ENCODE measurements at places on chromosomes 1 and 21.
A peak's percentile ranks its signal among the peaks of the same experiment; 100 is the strongest.

DNA sequence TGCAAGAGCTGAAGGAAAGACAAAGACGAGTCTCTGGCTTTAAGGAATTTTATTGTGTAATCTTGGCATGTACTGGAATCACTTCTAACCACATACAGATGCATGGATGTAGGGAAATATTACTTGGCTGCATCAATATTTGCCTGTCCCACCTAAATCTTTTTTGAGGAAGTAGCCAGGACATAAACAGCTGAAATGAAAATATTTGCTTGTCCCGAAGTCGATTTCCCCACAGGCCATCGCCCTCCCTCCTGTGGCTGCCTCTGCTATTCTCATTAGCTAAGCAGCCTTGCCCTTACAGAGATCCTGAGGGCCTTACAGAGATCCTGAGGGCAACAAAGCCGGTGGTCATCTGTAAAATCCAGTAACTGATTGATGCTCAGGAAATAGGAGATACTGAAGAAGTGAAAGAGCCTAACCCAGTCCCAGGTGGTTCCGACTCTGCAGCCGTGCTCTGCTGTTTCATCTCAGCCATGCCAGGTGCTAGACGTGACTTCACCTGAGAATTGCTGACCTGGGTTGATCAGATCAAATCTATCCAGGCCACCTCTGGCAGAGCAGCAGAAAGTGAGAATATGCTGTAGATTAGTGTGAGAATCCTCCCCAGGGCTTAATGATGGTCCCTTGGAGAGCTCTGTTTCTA, 25.5 kb downstream of the MAN1C1 start:
- DNase-seq, result peak; percentile 38

GRCh38 chr1:188350104-188350503, 1521.4 kb downstream of the PLA2G4A start:
- no peak for DNase-seq

- no peak for DNase-seq
These were observed 144.3 kb downstream of the DNM3 start for GRCh38 chr1:171985639-171986038.

- DNase-seq, result no peak
These were observed 19.9 kb downstream of the TBX19 start for GRCh38 chr1:168300626-168301025.

DNA sequence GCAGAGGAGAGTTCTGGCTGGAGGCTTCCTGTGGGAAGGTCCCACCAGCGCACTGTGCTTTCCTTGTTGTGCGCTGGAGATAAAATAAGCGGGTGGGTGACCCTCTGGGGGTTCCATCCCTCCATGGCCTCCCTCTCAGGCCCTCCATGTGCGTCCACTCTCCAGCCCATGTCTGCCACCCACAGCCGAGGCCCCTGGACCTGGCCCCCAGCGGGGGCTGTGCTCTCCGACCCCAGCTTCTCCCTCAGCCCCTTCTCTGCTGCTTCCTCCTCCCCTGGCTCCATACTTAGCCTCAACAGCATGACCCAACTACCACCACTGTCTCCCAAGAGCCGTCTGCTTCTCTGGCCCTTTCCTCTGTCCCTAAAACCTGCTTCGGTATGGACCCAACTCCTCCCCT, 61.4 kb downstream of the GNG4 start:
- no peak for DNase-seq

GRCh38 chr1:116717318-116717717, 36.9 kb upstream of the CD2 start:
- no peak for DNase-seq

DNA sequence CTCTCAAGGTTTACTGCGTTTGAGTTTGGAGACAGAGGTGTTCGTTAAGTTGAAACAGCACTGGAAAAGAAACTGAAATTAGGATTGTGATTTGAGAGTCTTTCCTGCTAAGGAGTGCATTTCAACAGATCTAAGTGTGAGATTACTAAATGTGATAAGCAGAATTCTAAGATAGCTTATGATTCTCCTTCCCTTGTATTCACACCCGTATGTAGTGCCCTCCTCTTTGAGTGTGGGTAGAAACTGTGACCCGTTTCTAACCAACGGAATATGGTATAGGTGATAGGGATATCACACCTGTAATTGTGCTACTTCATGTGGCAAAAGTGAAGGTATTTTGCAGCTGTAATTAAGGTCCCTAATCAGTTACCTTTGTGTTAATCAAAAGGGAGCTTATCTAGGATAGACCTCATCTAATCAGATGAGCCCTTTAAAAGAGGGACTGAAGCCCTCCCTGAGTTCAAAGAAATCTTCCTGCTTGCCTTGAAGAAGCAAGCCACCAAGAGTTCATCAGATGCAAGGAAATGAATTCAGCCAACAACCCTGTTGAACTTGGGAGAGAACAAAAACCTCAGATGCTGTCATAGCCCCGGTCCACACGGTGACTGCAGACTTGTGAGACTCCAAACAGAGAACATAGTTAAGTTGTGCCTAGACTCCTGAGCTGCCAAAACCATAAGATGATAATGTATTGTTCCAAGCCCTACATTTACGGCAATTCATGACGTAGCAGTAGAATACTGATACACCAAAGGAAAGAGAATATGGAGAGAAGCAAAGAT, 12.6 kb upstream of the IL12RB2 start:
- no peak for DNase-seq

- no peak for DNase-seq
These were observed 13.3 kb upstream of the SGIP1 start for GRCh38 chr1:66520655-66521054.

- DNase-seq, result no peak
These were observed 3.1 kb downstream of the PTGFRN start for GRCh38 chr1:116912846-116913245.

DNA sequence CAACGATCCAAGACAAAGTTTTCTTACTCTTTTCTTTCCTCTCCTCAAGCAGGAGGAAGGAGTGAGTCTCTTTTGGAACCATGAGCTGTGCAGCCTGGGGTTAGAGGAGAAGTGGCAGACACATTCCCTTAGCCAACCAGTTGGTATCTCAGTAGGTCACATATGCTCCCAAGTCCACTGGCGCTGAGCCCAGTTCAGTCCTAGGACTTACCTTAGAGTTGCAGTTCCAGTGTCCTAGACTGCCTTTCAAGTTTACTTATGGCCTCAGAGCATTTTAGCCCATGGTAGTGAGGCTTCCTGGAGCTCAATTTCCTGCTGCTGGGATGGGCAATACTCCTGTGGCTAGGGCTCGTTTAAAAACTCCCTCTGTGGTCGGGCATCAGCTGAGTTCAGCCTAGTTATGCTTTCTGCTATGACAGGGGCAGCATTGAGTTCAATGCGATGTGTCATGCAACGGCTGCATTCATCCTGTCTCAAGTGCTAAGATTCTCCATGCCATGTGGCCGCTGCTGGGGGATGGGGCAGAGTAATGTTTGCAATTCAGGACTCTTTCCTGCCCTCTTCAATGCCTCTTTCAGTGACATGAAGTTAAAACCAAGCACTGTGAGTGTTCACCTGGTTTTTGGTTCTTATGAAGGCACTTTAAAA, 103.8 kb downstream of the LRRC7 start:
- no peak for DNase-seq

- no peak for DNase-seq
These were observed 213.7 kb upstream of the HOOK1 start for GRCh38 chr1:59601041-59601441.

DNA sequence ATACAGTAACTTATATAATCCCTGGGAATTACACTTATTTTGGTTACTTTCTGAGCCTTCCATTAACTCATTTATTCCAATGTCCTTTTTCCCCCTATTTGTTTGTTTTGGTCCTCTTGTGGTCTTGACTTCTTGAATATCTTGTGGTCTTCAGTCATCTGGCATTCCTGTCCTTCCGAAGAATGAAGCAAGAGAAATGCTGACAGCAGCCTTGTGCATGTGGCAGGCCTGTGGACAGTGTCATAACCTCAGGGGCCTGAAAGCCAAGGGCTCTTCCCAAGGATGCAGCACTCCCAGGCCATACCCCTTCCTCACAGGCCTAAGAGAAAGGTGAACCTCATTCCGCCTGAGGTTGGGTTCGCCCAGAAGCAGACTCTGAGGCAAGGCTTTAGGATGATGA, 470.2 kb downstream of the DISC1 start:
- no peak for DNase-seq

GRCh38 chr1:101198842-101199636, 37.8 kb upstream of the S1PR1 start:
- no peak for DNase-seq

- no peak for DNase-seq
These were observed 28.7 kb downstream of the STYXL2 start for GRCh38 chr1:167122568-167122967.

GRCh38 chr1:109933856-109934711, 23.4 kb downstream of the CSF1 start:
- no peak for DNase-seq

GRCh38 chr1:12179111-12179519, 12.3 kb downstream of the TNFRSF1B start:
- peak; percentile 48 for DNase-seq

GRCh38 chr1:37284053-37284452, 190.3 kb upstream of the ZC3H12A start:
- no peak for DNase-seq

DNA sequence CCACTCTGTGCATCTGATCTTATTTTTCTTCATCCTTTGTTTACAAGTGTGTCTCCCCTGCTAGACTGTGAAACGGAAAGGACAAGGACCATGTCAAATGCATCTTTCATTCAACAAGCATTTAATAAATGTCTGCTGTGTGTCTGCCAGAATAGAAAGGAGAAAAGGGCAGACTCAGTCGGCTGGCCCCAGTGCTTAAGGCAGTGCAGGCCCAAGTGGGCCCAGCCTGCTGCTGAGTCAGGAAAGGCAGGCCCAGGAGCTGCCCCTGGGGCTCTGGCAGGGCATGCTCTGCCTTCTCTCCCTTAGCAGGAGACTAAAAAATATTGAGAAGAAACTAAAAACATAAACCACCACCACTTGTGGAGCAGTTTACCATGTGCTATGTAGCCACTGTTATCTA, 38.1 kb downstream of the PLEKHA6 start:
- no peak for DNase-seq

DNA sequence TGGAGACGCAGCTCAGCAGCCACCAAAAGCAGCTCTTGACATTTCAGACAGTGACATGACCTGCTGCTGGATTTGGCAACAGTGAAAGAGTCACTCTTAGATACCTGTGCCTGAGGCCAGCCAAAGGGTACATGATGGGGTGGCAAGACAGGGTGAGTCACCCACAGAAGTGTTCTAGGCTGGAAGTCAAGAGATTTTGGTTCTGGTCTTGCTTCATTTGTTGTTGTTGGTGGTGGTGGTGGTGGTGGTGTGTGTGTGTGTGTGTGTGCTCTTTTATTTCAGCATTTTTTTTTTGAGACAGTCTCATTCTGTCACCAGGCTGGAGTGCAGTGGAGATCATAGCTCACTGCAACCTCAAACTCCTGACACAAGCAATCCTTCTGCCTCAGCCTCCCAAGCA, 25.8 kb downstream of the SHISAL2A start:
- DNase-seq, result no peak

DNA sequence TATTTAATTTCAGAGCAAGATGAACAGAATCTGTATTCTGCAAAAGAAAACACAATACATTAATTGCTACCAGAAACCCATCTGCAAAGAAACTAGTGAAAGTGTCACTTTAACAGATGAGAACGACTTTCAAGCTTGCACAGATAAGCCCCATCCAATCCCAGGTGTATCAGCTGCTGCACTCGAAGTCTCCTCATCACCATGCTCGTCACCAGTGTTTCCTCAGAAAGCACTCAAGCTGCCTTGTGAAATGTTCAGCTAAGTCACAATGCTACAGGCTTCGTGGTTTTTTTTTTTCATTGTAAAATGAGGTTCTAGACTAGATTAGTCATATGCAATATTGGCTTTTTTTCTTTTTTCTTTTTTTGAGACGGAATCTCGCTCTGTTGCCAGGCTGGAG, 3.3 kb upstream of the TOMM20 start:
- no peak for DNase-seq

- DNase-seq, result no peak
These were observed 58.9 kb downstream of the C1orf94 start for GRCh38 chr1:34235594-34235993.

GRCh38 chr1:4868521-4868920, 214.1 kb downstream of the AJAP1 start:
- DNase-seq, result no peak

- no peak for DNase-seq
These were observed 2.8 kb upstream of the INPP5B start for GRCh38 chr1:37949524-37950152.

- DNase-seq, result no peak
These were observed 640.7 kb upstream of the PTBP2 start for GRCh38 chr1:96080925-96081324.

DNA sequence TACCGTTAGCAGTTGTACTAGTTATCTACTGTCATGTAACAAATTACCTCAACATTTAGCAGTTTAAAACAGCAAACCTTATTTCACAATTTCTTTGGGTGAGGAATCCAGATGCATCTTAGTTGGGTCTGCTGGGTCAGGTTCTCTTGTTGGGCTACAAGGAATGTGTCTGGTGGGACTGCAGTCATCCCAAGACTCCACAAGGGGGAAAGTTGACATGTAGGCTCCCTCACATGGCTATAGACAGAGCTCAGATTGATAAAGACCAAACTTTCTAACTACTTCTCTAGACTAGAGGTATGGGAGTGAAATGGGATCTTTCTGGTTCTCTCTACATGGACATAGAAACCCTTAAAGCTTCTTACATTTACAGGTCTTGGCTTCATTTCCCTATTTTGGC, 160.9 kb downstream of the UCK2 start:
- no peak for DNase-seq

DNA sequence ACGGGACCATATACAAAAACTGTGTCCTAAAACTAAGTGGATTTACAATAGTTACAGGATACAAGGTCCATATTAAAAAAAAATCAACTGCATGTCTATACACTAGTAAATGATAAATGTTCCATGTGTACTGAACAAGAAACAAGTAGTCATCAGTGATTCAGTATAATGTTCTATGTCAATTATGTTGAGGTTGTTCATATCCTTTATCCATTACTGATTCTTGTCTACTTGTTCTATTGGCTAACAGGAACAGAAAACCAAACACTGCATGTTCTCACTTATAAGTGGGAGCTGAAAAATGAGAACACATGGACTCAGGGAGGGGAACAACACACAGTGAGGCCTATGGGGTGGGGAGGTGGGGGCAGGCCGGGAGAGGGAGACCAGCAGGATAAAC, 90.5 kb downstream of the CDC42BPA start:
- no peak for DNase-seq

DNA sequence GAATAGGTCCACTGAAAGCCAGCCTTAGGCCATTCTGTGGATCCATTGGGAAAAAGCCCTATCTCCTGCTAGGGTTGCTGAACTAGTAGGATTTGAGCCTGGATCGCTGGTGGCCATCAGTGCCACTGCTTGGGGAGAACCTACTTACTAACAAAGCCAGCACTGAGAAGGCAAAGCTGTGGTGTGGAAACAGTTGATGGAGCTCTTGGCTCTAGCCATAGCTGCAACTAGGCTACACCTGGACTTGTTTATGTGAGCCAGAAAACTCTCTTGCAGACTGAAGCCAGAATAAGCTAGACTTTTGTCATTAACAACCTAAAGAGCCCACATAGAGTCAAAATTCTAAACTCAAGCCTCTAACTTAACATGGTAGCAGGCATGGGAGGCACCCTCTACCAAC, 20.7 kb downstream of the DAB1 start:
- DNase-seq, result no peak

GRCh38 chr21:33228455-33228854, 1.3 kb upstream of the IFNAR2 start:
- DNase-seq, result no peak

Measured in uterus (tissue), 4 donors.